ENCODE measurements at places on chromosomes 2 and 18. TPM values are rescaled to one million over a fixed set of nuclear protein-coding genes. Genes with fewer than 3 reads are reported as not detected.

DNA sequence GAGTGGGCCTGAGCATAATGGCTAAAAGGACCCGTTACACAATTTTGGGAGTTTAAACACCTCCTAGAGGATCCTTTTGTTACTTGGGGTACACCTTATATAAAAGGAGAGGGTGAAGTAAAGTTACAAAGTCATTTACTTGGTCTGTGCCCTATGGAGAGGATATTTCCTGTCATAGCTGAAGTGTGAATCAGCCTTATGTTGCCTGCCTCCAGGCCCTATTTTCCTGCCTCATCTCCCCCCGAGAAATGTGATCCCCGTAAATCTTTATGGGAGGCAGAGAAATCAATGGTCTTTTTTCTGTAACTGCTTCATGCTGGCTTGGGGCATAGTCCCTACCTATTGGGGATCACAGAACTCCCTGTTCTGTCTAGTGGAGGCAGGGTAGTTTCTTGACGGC, 906.6 kb downstream of the DSC3 start:
- no peak for DNase-seq

- no peak for DNase-seq
Measured at GRCh38 chr2:71129114-71129901, 721 bp downstream of the MCEE start.

IKZF2 gene
- 6.3 TPM for total RNA-seq

DNA sequence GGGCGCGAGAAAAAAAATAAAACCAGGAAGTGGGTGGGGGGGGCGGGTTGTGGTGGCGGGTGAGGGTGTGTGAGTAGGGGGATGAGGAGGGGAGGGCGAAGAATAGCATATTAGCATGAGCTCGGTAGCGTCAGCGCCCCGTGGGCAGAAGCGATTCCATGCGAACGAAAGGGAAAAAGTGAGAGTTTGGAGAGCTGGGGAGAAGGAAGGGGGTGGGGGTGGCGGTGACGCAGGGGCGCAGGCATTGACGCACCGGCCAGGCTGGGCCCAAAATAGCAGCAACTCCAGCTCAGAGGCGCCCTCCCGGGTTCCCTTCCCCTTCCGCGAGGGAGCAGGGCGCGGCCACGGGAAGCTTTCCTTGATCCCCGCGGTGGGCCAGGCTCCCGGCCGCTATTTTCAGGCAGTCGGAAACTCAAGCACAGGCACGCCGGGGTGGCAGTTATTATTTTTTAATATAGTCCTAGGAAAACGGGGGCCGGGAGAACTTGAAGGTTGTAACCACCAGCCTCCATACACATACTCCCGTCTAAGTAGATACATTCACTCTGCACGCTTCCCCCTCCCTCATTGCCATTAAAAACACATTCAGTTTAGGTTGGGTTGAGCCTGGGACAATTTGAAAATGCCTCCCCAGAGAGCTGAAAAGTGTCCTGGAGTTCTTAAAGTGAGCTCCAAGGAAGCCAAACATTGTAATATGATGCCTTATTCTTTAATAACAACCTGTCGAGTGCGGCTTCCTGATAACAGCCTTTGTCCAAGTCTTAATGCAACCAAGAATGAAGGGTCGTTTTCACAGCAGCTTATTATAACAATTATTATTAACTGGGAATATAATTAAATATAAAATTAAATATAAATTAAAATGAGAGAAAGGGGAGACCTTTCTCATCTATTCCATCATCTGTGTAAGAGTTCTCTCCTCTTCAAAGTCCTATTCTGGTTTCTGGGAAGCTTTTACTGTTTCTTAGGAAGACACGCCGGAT, 2.3 kb upstream of the NR4A2 start:
- peak; percentile 96 for DNase-seq

- no peak for DNase-seq
Measured at GRCh38 chr2:222884114-222884771, 23.4 kb downstream of the ACSL3 start.

CYS1 gene
- 3.5 TPM for total RNA-seq

DNA sequence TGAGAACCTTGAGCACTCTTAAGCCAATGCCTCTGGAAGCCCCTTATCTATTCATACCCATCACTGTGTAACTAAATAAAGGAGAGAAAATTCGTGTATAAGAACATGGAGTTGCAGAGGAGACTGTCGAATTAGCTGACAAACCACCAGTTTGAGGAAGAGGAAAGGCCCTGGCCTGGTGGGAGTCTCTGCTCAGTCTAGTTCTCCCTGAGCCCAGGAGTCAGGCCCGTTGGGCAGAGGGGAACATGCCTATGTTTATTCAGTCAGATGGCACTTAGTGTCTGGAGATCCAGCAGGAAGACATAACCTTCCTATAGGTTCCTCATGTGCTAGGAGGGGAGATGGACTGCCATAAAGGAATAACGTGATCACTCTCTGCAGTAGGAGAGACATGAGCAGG, 60.3 kb downstream of the MGAT5 start:
- no peak for DNase-seq

- no peak for DNase-seq
Measured at GRCh38 chr18:38421872-38422615, 856.4 kb upstream of the CELF4 start.

DNA sequence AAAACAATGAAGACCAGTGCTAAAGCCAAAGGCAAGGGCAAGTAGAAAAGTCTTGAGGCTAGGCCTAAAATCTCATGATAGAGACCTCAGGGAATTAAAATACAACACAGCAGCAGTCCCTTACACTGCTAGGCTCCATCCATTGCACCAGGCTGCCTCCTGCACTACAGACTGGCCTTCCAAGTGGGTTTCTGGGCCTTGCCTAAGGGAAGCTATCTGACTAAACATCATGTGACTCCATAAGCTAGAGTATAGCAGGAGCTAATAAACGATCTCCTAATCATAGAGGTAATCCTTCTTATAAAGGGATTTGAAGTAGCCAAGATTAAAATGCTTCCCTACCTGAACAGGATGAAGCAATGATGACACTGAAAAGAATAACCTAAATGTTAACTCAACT, 77.6 kb upstream of the NFU1 start:
- DNase-seq = no peak

GRCh38 chr18:57664568-57665165, 43.0 kb upstream of the NARS1 start:
- DNase-seq = no peak

TSPYL6 gene
- total RNA-seq = not detected

CD8B2 gene
- not detected for total RNA-seq

DNA sequence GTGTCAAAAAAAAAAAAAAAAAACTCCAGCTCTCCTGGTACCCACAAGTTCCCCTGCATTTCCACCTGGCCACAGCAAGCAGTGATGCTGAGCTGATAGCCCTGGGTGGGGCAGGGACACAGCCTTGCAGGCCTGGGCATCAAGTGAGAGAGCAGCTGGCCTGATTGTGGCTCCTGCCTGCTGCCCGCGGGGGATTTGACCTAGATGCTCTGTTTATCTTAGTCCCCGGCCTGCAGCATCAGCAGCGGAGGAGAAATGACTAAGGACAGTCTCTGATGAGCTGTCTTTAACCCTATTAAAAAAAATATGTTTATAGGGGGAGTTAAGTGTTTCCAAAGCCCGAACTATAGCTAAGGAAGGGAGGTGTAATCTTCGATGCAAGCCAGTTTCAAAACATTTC, 102.6 kb downstream of the MTCL1 start:
- DNase-seq = no peak

RHBDD1 gene
- 38.1 TPM for total RNA-seq

DNA sequence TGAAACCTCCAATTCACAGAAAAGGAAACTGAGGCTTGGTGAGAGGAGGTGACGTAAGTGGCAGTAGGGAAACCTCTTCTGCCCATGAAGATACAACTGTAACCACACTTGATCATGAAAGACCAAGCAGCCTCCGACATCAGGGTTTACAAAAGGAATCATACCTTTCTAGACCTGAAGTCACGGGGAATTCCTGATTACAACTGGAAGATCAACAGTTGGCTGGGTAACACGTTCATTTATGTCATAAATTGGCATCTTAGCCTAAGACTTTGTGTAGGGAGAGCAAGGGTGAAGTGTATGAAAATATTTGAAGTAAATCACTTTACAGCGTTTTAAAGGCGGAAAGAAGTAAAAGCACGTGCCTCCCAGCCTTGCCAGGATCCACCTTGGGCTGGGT, 922 bp downstream of the HS1BP3 start:
- DNase-seq = no peak

RGPD4 gene
- not detected for total RNA-seq

PTH2R gene
- not detected for total RNA-seq

- DNase-seq = no peak
Measured at GRCh38 chr18:50092245-50092805, 102.6 kb downstream of the MYO5B start.

- no peak for DNase-seq
Measured at GRCh38 chr2:71785516-71785981, 332.2 kb downstream of the DYSF start.

DNA sequence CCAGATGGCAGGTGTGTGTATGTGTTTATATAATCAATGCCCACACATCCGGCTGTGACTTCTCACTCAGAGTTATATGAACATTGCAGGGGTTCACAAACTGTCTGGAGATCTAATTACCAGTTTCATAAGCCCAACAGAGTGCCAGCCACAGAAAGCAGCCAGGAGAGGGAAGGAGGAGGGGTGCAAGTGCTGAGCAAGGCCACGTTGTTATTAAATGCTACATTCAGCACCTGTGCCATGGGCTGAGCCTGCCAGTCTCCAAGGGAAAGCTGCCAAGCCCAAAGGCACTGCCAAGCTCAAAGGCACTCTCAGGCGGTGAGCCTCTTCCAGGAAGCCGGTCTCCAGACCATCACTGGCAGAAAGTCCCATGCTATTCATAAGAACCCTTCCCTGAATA, 17.4 kb downstream of the XDH start:
- DNase-seq = no peak

- no peak for DNase-seq
Measured at GRCh38 chr2:66517772-66518171, 82.8 kb downstream of the MEIS1 start.

DNA sequence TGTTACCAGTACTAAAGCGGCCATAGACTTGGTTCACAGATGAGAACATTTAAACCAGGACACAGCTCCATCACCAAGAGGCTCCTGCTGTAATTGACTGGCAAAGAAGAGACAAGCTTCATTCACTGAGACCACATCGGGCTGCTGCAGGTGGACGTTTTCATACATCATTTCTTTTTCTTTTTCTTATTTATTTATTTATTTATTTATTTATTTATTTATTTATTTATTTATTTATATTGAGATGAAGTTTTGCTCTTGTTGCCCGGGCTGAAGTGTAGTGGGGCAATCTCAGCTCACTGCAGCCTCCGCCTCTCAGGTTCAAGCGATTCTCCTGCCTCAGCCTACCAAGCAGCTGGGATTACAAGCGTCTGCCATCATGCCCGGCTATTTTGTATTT, 33.6 kb upstream of the PDCL3 start:
- no peak for DNase-seq

- no peak for DNase-seq
Measured at GRCh38 chr2:58701688-58702301, 460.7 kb upstream of the FANCL start.

FAM237A gene
- total RNA-seq = not detected

DNA sequence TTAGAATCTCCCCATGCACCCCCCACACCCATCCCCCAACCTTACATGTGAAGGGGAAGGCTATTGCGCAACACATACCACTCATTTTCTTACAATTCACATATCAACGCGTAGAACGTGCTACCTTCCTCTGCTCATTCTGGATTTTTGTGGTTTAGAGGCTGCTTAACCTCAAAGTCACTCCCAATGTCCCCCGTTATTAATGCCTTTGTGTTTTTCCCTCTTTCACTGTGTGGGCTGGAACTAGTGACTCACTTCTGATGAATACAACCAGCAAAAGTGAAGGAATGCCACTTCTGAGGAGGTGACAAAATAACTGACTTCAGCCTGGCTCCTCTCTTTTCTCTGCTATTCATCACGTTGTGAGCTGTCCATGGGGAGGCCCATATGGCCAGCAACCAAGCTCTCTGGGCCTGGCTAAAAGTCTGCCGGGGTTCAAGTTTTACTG, 342.5 kb upstream of the NXPH2 start:
- no peak for DNase-seq

- no peak for DNase-seq
Measured at GRCh38 chr2:167103028-167103756, 214.9 kb downstream of the XIRP2 start.

DNA sequence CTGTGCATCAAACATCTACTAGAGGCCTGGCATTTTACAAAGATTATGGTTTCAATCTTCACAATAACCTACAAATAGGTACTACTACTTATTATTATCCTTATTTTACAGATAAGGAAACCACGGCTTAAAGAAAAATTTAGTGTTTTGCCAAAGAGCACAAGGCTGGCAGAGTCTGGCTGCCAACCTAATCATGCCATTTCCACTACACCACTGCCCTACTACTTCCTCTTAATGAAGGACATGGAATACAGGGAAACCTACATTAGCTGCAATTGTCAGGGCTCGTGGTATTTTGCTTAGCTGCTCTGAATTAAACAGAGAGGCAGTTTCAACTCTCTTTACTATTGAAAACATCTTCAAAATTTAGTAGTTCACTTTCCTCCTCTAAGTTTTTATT, 5.9 kb downstream of the MBOAT2 start:
- DNase-seq = no peak

DCTN1 gene
- 106 TPM for total RNA-seq

GRCh38 chr2:152571048-152571766, 146.1 kb downstream of the PRPF40A start:
- peak; percentile 28 for DNase-seq

GRCh38 chr2:223932816-223933800, 12.0 kb downstream of the WDFY1 start:
- no peak for DNase-seq

GRCh38 chr2:17646081-17646554, 105.6 kb downstream of the VSNL1 start:
- no peak for DNase-seq

- DNase-seq = no peak
Measured at GRCh38 chr2:157172239-157172638, 85.3 kb upstream of the GALNT5 start.

DNA sequence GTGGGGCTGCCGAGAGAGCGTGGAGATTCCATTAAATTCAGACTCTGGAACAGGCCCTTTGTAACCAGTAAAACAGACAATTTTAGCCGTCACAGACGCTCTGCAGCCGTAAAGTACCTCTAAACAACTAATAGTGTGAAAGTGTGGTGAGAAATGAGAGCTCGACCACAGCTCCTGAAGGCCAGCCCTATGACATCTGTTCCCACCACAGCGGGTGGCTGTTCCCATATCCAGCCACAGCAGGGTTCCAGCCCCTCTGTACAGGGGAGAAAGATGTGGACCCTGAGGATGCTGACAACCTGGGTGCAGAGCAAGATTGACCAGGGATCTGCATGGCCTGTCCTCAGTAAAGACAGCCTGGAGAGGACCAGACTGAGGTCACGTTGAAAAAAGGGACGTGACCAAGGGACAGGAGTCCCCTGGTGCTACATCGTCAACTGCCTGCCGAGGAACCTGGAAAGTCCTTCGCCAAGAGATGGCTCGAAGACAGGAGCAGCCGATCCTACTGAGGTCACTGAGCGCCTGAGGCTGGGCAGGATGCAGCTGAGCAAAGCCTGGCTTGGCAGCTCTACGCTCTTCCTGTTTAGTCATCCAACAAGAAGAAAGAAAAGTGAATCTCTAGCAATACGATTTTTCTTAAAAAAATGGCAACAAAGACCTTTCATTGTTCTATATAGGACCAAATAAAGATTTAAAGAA, 831.7 kb downstream of the RNF144A start:
- no peak for DNase-seq
